DMS 273 treated with DMSO at 0.1 percent for 48 hours (cell line): ENCODE measurements at places on chromosomes 6 and 20.

GRCh38 chr6:72651174-72651573 lies 29.3 kb downstream of the KCNQ5 start:
- DNase-seq, result no peak

GRCh38 chr6:135826236-135826804 lies 25.2 kb upstream of the PDE7B start:
- no peak for DNase-seq

DNA sequence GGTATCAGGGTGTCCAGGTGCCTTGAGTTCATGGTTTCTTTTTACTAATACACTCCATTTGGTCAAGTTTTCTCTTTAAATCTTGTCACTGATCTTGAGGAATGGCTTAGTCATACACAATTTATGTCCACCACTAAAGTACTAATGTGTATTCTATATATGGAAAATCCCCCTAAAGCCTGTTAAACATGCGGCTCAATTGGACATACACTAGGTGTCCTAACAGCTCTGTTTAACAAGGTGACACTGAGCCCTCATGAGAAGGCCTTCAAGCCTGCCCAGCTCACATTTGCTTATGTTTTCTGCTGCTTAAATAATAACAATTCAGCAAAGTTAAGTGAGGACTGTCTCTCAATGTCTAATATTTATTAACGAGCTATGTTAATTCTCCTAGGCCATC lies 31.5 kb downstream of the PDE7B start:
- no peak for DNase-seq

- no peak for DNase-seq
Observed at GRCh38 chr6:164005004-164005711, 590.6 kb downstream of the QKI start.

- no peak for DNase-seq
Observed at GRCh38 chr6:130831607-130832006, 4.4 kb downstream of the SMLR1 start.

GRCh38 chr6:90214966-90215365 lies 81.7 kb downstream of the BACH2 start:
- no peak for DNase-seq

- DNase-seq, result no peak
Observed at GRCh38 chr6:5827056-5827904, 179.4 kb downstream of the NRN1 start.

- no peak for DNase-seq
Observed at GRCh38 chr6:28263922-28264321, 3.0 kb upstream of the ZSCAN26 start.
